ENCODE measurements at places on chromosomes 12 and 14. TPM values are rescaled to one million over a fixed set of nuclear protein-coding genes. Genes with fewer than 3 reads are reported as not detected.
A peak's percentile ranks its signal among the peaks of the same experiment; 100 is the strongest.

- H3K27me3 ChIP-seq = no peaks in the 10 kb centered on the region
- no peak overlapping the region for H3K27ac ChIP-seq
- DNase-seq = no peak
Measured at GRCh38 chr12:79058342-79058741, 193.8 kb downstream of the SYT1 start.

GRCh38 chr12:65409726-65410125, 131.2 kb downstream of the MSRB3 start:
- H3K4me1 ChIP-seq = no peaks in the 10 kb centered on the region
- H3K4me3 ChIP-seq = no peak overlapping the region
- H3K36me3 ChIP-seq = no peaks in the 10 kb centered on the region
- no peaks in the 10 kb centered on the region for H3K27me3 ChIP-seq

DNA sequence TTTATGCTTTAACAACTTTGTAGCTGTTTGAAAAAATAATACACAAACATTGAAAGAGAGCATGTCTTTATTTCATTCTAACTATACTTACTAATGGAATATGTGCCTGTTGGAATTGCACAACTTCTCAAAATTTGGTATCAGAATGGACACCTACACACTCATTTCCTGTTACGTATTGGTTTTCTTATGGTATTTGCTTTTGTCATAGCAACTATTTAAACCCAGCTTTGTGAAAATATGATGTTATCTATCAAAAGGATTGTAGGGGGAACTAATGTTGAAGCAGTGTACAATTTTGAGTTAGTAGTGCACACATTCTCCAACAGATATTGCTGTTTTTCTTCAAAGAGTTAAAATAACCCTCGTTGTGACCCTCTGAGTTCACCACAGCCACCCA, 52.6 kb downstream of the RBMS2 start:
- no peak overlapping the region for H3K4me3 ChIP-seq
- H3K27me3 ChIP-seq = no peaks in the 10 kb centered on the region
- H3K27ac ChIP-seq = no peak overlapping the region
- H3K36me3 ChIP-seq = no peaks in the 10 kb centered on the region
- no peak for DNase-seq

Gene C12orf54
- total RNA-seq = not detected

Gene NELL2
- 0.81 TPM for total RNA-seq

Gene INHBC
- not detected for total RNA-seq

- no peaks in the 10 kb centered on the region for H3K36me3 ChIP-seq
- no peak overlapping the region for H3K27ac ChIP-seq
- no peaks in the 10 kb centered on the region for H3K4me1 ChIP-seq
- DNase-seq = peak; percentile 81
- H3K27me3 ChIP-seq = no peaks in the 10 kb centered on the region
- no peak overlapping the region for H3K4me3 ChIP-seq
Measured at GRCh38 chr12:21169878-21170472, 39.0 kb downstream of the SLCO1B1 start.

- H3K36me3 ChIP-seq = no peaks in the 10 kb centered on the region
- DNase-seq = no peak
- no peak overlapping the region for H3K27ac ChIP-seq
- H3K27me3 ChIP-seq = no peaks in the 10 kb centered on the region
- no peak overlapping the region for H3K4me3 ChIP-seq
- no peaks in the 10 kb centered on the region for H3K4me1 ChIP-seq
Measured at GRCh38 chr14:99192028-99192621, 79.9 kb downstream of the BCL11B start.

DNA sequence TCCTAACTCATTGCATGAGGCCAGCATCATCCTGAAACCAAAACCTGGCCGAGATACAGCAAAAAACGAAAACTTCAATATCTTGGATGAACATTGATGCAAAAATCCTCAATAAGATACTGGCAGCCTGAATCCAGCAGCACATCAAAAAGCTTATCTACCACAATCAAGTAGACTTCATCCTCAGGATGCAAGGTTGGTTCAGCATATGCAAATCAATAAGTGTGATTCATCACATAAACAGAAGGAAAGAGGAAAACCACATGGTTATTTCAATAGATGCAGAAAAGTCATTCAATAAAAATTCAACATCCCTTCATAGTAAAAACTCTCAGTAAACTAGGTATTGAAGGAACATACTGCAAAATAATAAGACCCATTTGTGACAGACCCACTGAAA, 56.5 kb upstream of the PPFIA2 start:
- H3K4me1 ChIP-seq = no peaks in the 10 kb centered on the region
- no peak overlapping the region for H3K27ac ChIP-seq
- no peak overlapping the region for H3K4me3 ChIP-seq
- no peaks in the 10 kb centered on the region for H3K27me3 ChIP-seq

Gene NKX2-1
- total RNA-seq = 1.5 TPM

DNA sequence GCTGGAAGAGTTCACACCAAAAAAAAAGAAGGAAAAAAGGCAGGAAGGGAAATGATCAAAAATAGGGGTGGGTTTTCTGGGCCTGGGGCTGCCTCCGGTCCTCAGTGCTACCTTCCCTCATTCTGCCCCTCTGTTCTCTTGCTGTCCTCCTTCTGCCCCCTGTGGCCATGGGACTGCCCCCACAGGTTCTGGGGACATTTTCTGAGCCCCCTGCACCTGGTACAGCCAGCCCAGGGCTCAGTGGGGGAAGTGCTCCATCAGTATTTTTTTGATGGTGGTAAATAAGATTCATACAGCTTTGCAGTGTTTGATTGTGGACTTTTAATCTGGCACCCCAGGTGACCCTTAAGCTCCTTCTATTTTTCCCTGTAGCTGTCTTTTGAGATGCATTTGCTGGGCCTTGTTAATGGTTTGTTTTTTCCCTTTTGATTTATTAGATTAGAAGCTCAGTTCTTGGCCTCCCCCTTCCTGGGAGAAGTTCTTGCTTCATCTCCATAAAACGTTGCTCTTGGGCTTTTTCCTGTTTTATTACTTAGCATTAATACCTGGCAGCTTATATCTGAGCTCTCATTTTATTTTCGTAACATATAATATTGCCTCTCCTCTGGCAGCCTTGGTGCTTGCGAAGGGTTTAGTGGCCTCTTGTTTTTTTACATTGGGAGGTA, 43.1 kb downstream of the CHST11 start:
- no peak overlapping the region for H3K27ac ChIP-seq
- H3K4me1 ChIP-seq = no peaks in the 10 kb centered on the region
- DNase-seq = no peak
- H3K4me3 ChIP-seq = no peak overlapping the region
- H3K36me3 ChIP-seq = no peaks in the 10 kb centered on the region
- no peaks in the 10 kb centered on the region for H3K27me3 ChIP-seq

Gene PZP
- not detected for total RNA-seq

- no peak for DNase-seq
- H3K4me3 ChIP-seq = no peak overlapping the region
Measured at GRCh38 chr12:47967461-47968321, 4.3 kb downstream of the TMEM106C start.

- no peaks in the 10 kb centered on the region for H3K27me3 ChIP-seq
- H3K27ac ChIP-seq = no peak overlapping the region
- no peaks in the 10 kb centered on the region for H3K4me1 ChIP-seq
- peak; percentile 70 for DNase-seq
Measured at GRCh38 chr14:104341532-104342434, 203.4 kb downstream of the KIF26A start.

GRCh38 chr14:69663300-69663643, 51.9 kb downstream of the SUSD6 start:
- no peaks in the 10 kb centered on the region for H3K27me3 ChIP-seq
- H3K4me3 ChIP-seq = no peak overlapping the region
- DNase-seq = no peak
- peaks cover 57% of the 10 kb centered on the region for H3K4me1 ChIP-seq
- no peak overlapping the region for H3K27ac ChIP-seq
- H3K36me3 ChIP-seq = peaks cover 1% of the 10 kb centered on the region

DNA sequence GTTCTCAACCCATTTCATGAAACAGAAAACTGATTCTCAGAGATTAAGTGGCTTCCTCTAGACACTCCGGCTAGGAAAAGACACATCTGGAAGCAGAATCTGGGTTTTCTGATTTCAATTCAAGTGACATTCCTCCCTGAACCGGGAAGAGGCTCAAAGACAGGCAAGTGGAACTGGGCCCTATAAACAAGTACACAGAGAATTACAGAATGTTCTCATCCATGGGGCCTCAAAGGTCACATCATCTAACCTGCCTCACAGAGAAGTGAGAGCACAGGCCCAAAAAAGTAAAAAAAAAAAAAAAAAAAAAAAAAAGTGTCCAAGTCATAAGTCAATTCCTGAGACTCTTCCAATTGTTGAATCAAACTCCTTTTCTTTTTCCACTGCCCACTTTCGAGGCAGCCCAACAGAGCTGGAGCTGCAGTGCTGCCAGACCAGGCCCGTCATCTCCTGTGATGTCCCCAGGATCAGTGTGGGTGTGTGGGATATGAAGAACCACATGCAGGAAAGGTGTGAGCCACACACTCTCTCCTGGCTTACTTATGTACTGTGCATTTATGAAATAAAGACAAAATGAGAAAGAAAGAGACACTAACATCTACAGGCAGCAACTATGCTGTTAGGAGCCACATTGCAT, 2.8 kb upstream of the KRT1 start:
- no peaks in the 10 kb centered on the region for H3K4me1 ChIP-seq
- no peak overlapping the region for H3K27ac ChIP-seq
- 0 out of 2 replicates have a peak, but pooled peaks cover 1% of the 10 kb centered on the region for H3K27me3 ChIP-seq
- no peak for DNase-seq
- H3K36me3 ChIP-seq = no peaks in the 10 kb centered on the region
- H3K4me3 ChIP-seq = no peak overlapping the region

Gene TGM1
- 5.9 TPM for total RNA-seq

Gene CPNE6
- not detected for total RNA-seq

Gene CMA1
- not detected for total RNA-seq

DNA sequence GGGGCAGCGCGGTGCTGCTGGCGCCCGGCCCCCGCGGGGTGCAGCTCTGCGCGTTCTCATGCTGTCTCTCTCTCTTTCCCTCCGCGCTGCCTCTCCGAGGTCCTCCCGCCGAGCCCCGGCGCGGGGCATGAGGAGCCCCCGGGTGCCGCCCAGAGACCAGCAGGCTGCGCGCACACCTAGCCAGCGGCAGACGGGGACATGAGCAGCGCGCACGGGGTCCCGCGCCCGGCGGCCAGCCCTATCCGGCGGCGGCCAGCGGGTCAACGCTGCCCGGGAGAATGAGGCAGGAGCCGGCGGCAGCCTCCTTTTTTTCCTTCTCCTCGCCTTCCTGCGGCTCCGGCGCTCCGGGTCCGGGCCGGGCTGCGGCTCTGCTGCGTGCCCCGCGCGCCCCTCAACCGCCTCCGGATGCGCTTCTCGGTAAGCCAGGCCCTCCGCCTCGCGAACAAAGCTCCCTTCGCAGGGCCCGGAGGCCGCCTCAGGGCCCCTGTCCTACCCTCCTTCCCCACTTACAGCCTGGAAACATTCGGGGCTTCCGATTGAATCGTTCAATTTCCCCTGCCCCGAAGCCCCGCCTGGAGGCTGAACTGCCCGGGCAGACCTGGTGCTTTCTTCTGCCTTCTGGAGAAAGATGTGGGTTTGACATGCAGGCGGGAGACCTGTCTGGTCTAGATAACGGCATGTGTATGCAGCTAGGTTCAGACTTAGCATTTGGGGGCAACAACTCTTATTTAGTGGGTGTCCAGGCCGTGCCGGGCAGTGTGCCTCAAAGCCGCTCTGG, at the start of gene TUNAR:
TUNAR (plus strand) TSS at position 72 of the 778 bp plus-strand sequence.
- H3K4me3 ChIP-seq = no peak within 1 kb of the TSS
- peaks cover 2% of the 10 kb centered on the region for H3K27me3 ChIP-seq
- H3K4me1 ChIP-seq = no peaks in the 10 kb centered on the region
- H3K36me3 ChIP-seq = no peaks in the 10 kb centered on the region
- no peak within 1 kb of the TSS for H3K27ac ChIP-seq

- H3K27me3 ChIP-seq = peaks cover 1% of the 10 kb centered on the region
- H3K27ac ChIP-seq = no peak overlapping the region
- H3K4me3 ChIP-seq = no peak overlapping the region
- H3K36me3 ChIP-seq = no peaks in the 10 kb centered on the region
Measured at GRCh38 chr12:1870086-1870485, 48.4 kb downstream of the CACNA2D4 start.

Gene RTL1
- total RNA-seq = not detected

DNA sequence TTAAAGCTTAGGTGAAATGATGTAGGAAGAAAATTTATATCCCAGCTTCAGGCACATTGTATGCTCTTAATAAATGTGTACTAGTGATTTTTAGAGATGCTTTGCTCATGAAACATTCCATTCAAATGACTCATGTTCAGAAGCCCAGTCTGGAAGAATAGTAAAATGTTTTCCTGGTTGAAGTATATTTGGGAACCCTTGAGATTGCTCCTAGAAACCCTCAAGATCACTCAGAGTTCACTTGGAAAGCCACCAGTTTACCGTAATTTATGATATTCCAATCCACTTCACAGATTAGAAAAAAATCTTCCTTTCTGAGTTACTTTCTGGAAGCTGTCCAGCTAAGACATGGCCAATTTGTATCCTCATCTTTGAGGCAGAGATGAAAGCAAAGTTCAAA, 186.4 kb downstream of the SYT10 start:
- H3K27me3 ChIP-seq = no peaks in the 10 kb centered on the region
- H3K27ac ChIP-seq = no peak overlapping the region
- no peaks in the 10 kb centered on the region for H3K36me3 ChIP-seq
- DNase-seq = no peak

Gene CCDC184
- total RNA-seq = 1.00 TPM

GRCh38 chr14:34232790-34233189, 229.2 kb downstream of the SPTSSA start:
- peaks cover 31% of the 10 kb centered on the region for H3K4me1 ChIP-seq
- DNase-seq = peak; percentile 17
- H3K4me3 ChIP-seq = no peak overlapping the region
- no peaks in the 10 kb centered on the region for H3K36me3 ChIP-seq
- H3K27me3 ChIP-seq = no peaks in the 10 kb centered on the region

Gene ZNF705A
- total RNA-seq = not detected

GRCh38 chr12:96131230-96131788, 62.9 kb upstream of the ELK3 start:
- no peaks in the 10 kb centered on the region for H3K36me3 ChIP-seq
- DNase-seq = peak; percentile 58
- H3K4me3 ChIP-seq = peak overlapping the region; percentile 31
- peak overlapping the region; percentile 62 for H3K27ac ChIP-seq
- peaks cover 18% of the 10 kb centered on the region for H3K4me1 ChIP-seq

GRCh38 chr14:89435892-89436656, 19.0 kb upstream of the FOXN3 start:
- no peak overlapping the region for H3K27ac ChIP-seq
- H3K4me3 ChIP-seq = no peak overlapping the region
- no peaks in the 10 kb centered on the region for H3K36me3 ChIP-seq
- DNase-seq = no peak
- no peaks in the 10 kb centered on the region for H3K4me1 ChIP-seq
- no peaks in the 10 kb centered on the region for H3K27me3 ChIP-seq

Gene SSPN
- 1.0 TPM for total RNA-seq

GRCh38 chr14:51677266-51677665, 25.6 kb downstream of the FRMD6 start:
- no peak overlapping the region for H3K4me3 ChIP-seq
- H3K27ac ChIP-seq = no peak overlapping the region
- no peaks in the 10 kb centered on the region for H3K36me3 ChIP-seq
- DNase-seq = no peak
- H3K27me3 ChIP-seq = no peaks in the 10 kb centered on the region

GRCh38 chr12:66848967-66849366, 170.1 kb upstream of the GRIP1 start:
- no peak for DNase-seq
- no peaks in the 10 kb centered on the region for H3K36me3 ChIP-seq

GRCh38 chr14:65704850-65705249, 292.3 kb downstream of the FUT8 start:
- H3K4me1 ChIP-seq = no peaks in the 10 kb centered on the region
- no peak overlapping the region for H3K4me3 ChIP-seq
- DNase-seq = no peak
- H3K36me3 ChIP-seq = no peaks in the 10 kb centered on the region

Measured in Caco-2 (cell line).